ENCODE measurements at places on chromosomes 6 and 20.

DNA sequence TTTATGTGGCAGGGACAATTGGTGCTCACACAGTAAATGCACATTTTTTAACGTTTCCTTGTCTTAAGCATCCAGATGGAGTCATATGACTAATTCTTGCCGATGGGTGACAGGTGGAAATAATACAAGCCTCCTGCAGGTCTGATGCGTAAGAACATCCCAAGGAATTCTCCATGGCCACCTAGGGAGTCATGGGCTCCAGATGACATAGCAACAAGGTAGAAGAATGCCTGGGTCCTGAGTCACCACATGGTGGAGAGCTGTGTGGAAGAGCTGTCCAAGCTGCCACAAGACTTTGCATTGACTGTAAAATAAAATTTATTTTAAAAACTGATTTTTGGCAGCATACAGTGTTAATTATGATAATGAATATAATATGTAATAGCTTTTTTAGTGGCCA, 77.0 kb upstream of the MAP3K7 start:
- DNase-seq = no peak

GRCh38 chr6:150420926-150421325, 52.1 kb downstream of the IYD start:
- no peak for DNase-seq

- no peak for DNase-seq
Observed at GRCh38 chr20:21862956-21863355, 157.5 kb downstream of the PAX1 start.

GRCh38 chr6:15433511-15433861, 187.6 kb downstream of the JARID2 start:
- DNase-seq = no peak

DNA sequence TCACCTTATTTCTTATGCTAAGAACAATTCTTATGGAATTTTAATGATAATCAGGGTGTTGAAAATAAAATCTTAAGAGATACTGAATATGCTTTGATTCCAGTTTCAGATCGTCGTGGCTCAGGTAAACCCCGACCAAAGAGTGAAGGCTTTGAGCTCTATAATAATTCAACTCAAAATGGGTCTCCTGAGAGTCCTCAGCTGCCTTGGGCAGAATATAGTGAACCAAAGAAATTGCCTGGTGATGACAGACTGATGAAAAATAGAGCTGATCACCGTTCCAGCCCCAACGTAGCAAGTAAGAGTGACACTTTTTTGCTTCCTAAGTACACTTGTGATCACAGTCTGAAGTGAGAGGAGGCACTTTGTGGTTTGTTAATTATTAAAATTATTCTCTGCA, 50.9 kb upstream of the KIF25 start:
- DNase-seq = no peak

DNA sequence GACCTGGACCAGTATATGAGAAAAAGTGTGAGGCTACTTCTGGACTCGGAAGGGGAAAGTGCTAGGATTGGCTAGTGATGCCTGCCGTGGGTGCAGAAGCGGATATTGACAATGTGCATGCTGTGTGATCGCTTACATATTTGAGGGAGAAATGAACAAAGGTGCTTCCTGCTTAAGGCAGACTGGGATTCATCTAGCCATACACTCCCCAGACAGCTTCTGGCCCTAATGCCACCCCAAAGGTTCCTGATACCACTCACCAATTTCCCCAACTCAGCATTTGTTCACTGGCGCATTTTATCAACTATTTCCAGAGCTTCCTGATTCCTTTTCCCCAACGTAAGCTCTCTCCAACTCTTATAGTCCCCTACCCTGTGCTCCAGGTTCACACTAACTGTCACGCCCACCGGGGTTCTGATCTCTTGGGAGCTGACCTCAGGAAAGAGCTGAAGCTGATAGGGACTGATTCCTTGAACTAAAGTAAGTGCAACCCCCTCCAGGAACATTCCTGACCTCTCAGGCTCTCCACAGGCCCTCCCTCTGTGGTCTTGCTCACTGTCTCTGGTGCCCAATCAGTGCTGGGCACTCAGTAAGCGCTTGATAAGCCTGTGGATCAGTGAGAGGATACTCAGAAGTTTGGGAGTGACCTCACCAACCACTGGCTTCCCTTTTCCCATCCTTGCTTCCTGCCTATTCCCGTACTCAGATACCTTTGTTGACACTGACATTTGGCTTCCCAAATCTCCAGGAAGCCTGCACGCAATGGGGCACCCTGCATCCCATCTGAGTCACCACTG, 73.3 kb downstream of the MRPL14 start:
- no peak for DNase-seq

DNA sequence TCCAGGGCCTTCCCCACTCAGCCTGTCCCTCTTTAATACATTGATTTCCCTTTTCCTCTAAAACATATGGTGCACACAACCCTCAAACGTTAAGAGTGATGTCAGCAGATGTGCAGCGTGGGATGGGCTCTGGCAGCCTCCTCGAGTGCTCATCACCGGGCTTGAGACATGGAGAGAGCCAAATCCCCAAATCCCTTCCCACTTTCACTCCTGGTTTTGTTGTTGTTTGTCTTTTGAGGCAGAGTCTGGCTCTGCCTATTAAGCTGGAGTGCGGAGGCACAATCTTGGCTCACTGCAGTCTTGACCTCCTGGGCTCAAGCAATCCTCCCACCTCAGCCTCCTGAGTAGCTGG, 5.8 kb upstream of the PLTP start:
- no peak for DNase-seq

DNA sequence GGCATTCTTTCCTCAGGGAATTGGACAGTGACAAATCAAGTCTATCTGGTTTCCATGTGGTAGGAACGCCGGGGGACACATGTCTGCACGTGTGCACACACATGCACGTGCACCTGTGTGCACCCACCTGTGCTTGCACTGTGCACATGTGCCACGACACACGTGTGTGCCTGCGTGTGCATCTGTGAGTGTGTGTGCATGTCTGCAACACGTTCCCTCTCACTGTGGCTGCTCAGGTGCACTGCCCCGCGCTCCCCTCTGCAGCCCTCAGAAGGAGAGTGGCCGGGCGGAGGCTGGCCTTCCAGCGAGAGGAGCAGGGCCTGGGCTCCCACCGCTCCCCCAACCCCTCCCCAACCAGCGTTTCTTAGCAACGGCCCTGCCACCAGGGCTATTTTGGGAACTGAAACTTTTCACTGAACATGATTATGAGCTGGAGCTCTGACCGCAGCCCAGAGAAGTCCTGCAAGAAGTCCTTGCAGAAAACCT, 147.8 kb downstream of the PHACTR3 start:
- no peak for DNase-seq

DNA sequence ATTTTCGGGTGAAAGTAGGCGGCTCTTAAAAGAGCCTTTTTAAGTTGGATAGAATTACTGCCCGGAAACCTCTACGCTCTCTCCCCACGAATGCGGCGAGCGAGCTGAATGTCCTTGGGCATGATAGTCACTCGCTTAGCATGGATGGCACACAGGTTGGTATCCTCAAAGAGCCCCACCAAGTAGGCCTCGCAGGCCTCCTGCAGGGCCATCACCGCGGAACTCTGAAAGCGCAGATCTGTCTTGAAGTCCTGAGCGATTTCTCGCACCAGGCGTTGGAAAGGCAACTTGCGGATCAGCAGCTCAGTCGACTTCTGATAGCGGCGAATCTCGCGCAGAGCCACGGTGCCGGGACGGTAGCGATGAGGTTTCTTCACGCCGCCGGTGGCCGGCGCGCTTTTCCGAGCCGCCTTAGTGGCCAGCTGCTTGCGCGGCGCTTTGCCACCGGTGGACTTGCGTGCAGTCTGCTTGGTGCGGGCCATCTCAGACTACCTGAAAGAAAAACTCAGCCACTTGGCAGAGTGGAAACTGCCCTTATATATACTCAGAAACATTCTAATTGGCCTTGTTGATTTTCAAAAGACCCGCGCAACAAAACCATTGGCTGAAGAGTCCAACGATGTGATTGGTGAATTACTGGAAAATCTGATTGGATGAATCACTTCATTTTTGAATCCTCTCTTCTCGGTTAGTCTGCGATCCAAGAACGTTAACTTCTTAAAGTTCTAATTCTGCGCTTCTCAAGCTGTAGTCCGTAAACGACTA, 93.9 kb upstream of the BTN3A2 start:
- peak; percentile 68 for DNase-seq

- no peak for DNase-seq
Observed at GRCh38 chr20:12130781-12131180, 213.1 kb downstream of the BTBD3 start.

- no peak for DNase-seq
Observed at GRCh38 chr6:105184921-105185320, 5.1 kb upstream of the POPDC3 start.

- DNase-seq = no peak
Observed at GRCh38 chr6:88670369-88670768, 293.0 kb downstream of the RNGTT start.

GRCh38 chr6:16969699-16970655, 131.9 kb upstream of the STMND1 start:
- no peak for DNase-seq

DNA sequence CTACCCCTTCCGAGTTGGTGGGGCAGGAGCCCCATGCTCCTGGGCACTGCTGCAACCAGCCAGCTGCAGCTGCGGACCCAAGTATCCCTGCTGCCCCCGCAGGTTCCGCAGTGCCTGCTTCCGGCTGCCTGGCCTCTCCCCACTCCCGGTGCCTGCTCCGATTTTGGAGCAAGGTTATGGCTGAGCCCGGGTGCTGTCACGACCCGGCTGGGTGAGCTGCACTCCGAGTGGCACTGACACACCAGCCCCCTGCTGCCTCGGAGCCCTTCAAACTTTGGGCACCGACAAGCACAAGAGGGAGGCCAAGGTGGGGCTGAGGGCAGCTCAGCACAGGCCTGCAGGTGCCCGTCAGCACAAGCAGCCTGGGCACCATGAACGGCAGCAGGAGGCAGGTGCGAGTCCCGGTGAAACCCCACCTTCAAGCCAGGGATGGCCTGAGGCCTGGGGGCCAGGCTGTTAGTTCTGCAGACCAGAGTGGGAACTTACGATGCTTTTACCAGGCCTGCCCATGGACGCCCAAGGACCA, 25.9 kb upstream of the HACE1 start:
- DNase-seq = no peak

DNA sequence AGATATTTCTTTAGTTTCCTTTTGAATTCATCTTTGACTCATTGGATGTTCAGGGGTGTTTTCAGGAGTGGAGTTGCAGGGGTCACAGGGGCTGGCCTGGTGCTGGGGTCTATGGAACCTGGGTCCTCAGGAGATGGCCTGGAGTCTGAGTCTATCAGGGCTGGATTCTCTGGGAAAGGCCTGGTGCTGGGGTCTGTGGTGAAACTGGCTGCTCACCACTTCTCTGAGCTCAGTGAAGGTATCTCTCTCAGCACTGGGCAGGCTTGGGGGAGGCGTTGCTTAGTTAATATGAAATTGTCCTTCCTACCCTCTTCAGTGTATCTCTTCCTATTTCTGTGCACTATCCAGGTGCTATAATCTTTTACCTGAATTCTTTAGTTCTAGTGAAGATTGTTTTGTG, 83.1 kb upstream of the SLC24A3 start:
- no peak for DNase-seq

DNA sequence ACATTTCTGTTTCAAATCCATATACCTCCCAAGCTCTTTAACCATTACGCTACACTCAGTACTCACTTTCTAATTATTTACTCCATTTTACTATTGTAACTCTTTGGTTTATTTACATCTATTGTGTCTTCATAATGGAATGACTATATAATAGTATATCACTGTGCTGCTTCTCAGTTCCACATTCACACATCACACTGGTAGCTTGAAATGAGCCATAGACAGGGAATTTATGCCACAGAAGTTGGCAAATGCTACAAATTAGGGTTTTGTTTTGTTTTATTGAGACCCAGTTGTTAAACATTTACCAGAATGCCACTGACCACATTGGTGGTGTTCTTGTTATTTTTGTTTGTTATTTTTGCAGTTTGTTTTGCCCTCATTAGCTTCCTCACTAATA, 213.9 kb downstream of the KCNQ5 start:
- DNase-seq = no peak

GRCh38 chr6:67265996-67266921, 1368.8 kb upstream of the ADGRB3 start:
- no peak for DNase-seq

GRCh38 chr20:46970937-46971630, 76.4 kb downstream of the EYA2 start:
- no peak for DNase-seq

- DNase-seq = no peak
Observed at GRCh38 chr6:24922170-24922569, 13.6 kb downstream of the RIPOR2 start.

GRCh38 chr6:7341989-7342742, 29.2 kb upstream of the SSR1 start:
- no peak for DNase-seq

- no peak for DNase-seq
Observed at GRCh38 chr6:89542866-89543265, 95.7 kb downstream of the LYRM2 start.

GRCh38 chr6:17640477-17640917, 40.4 kb downstream of the FAM8A1 start:
- no peak for DNase-seq

DNA sequence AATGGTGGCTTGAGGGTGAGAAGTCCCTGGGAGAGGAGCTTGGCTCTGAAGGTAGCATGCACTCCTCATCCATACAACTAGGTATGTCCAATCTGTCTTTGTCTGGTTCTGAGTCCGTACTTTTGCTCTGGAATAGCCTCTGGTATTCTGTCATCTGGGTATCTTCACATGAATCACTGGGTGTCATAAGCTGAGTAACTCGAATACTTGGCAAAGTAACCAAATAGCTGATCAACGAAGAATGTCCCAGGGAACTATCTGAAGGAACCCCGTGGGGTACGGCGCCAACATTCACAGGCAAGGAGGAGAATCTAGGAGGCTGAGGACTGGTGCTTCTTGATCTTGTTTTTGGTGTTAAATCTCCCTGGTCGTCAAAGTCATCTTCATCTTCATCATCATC, 184.8 kb downstream of the HIVEP2 start:
- no peak for DNase-seq

DNA sequence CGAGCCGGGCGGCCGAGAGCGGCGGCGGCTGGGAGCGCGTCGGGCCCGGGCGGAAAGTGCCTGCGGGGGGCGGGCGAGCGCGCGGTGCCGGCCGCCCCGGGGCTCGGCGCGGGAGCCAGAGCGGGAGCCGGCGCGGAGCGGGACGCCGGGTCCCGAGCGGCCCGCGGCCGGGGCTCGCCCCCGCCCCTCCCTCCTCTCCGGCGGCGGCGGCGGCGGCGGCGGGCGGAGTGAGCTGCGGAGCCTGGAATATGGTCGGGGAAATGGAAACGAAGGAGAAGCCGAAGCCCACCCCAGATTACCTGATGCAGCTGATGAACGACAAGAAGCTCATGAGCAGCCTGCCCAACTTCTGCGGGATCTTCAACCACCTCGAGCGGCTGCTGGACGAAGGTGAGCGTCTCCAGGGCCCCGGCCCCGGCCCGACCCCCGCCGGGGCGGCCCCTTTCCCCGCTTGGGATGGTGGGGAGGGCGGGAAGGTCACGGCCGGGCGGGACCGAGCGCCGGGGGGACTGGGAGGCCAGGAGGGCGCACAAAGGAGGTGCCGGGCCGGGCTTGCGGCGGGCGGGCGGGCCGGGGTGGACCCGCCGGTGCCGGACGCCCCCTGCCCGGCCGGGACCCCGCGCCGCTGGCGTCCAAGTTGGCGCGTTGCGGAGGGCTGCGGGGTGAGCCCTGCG, 565 bp downstream of the QKI start:
- DNase-seq = no peak

- DNase-seq = peak; percentile 66
Observed at GRCh38 chr6:26286168-26286877, 78.7 kb upstream of the BTN3A2 start.

- no peak for DNase-seq
Observed at GRCh38 chr20:54415967-54416366, 59.4 kb upstream of the DOK5 start.

Measured in activated naive CD4-positive, alpha-beta T cell (primary cell).